CD8-positive, alpha-beta T cell (primary cell): ENCODE measurements at places on chromosomes 13 and 19. TPM values are rescaled to one million over a fixed set of nuclear protein-coding genes. Genes with fewer than 3 reads are reported as not detected.

The COG3 gene
- total RNA-seq = 47.6 TPM

The PLEKHF1 gene
- total RNA-seq = 33.7 TPM

The ZNF586 gene
- 54.0 TPM for total RNA-seq

The RXFP2 gene
- not detected for total RNA-seq

The PMIS2 gene
- not detected for total RNA-seq

The VAV1 gene
- total RNA-seq = 68.3 TPM

The URAD gene
- total RNA-seq = not detected

The TRIP10 gene
- total RNA-seq = 1.1 TPM

The LMO7 gene
- total RNA-seq = 26.4 TPM
